ENCODE measurements at places on chromosomes 16 and 17.

DNA sequence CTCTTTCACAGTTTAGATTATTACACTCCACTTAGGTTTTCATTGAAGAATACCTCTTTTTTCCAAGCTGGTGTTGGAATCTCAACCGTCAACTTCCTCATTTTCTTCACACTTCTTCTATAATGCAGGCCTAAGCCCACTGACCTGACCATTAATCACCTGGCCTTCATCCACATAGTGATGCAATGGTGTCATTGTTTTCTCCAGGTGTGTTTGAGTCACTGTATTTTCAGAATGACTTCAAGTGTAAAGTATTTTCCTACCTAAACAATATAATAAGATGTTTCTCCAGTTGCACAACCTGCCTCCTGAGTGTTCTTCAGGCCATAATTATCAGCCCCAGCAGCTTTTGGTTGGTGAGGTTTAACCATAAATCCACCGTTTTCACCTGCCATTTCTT, 1675.1 kb downstream of the TP53TG3F start:
- DNase-seq: no peak

GRCh38 chr17:76469076-76469990, 1.9 kb downstream of the AANAT start:
- no peak for DNase-seq

DNA sequence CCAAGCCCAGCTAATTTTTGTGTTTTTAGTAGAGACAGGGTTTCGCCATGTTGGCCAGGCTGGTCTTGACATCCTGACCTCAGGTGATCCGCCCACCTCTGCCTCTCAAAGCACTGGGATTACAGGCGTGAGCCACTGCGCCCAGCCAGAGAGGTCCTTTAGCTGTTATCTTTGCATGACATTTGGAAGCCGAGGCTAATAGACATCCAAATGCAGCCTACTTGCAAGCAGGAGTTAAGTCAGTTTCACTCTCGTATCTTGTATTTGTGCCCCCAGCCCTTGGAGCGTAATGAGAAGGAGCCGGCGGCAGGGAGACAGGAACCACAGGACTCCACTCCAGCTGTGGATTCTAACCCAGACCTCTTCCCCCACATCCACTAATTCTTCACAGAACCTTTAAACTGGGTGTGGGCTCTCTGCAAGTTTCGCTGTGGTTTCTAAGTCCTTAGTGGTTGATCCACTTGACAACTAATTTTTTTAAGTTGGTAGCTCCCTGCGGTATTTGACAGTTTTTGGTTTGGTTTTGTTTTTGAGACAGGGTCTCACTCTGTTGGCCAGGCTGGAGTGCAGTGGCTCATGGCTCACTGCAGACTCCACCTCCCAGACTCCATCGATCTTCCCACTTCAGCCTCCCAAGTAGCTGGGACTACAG, 3.1 kb upstream of the CYTH1 start:
- DNase-seq: no peak

- peak; percentile 86 for DNase-seq
Observed at GRCh38 chr16:91484-91883, 13.5 kb downstream of the MPG start.

DNA sequence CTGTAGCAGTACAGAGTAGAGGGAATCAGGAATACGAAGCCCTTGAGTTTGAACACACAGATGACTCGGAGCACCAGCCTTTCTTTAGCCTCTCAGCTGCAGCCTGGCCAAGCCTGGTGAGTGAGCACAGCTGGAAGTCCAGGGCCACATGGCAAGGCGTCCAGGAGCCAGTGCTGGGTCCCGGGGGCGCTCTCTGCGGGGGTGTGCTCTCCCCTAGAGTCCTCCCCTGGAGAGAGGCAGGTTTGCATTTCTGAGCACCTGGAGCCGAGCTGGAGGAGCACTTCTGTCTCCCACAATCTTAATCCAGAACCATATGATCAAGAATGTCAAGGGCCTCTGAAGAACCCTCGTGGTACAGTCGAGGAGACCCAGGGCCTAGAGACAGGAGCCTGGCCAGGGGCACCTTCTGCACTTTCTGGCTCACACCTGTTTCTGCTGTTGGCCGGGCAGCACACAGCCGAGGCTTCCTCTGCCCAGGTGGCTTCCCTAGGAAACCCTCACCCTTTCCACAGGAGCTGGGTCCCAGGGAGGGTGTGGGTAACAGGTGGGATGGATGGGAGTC, 78.3 kb downstream of the PLD6 start:
- no peak for DNase-seq

- no peak for DNase-seq
Observed at GRCh38 chr16:55471448-55472097, 7.4 kb upstream of the MMP2 start.

- peak; percentile 40 for DNase-seq
Observed at GRCh38 chr16:72876221-72876620, 171.7 kb downstream of the ZFHX3 start.

- DNase-seq: no peak
Observed at GRCh38 chr16:80932708-80933095, 74.0 kb downstream of the CMC2 start.

All from midbrain (tissue), 1 donor.